ENCODE measurements at places on chromosomes 16 and 17.

DNA sequence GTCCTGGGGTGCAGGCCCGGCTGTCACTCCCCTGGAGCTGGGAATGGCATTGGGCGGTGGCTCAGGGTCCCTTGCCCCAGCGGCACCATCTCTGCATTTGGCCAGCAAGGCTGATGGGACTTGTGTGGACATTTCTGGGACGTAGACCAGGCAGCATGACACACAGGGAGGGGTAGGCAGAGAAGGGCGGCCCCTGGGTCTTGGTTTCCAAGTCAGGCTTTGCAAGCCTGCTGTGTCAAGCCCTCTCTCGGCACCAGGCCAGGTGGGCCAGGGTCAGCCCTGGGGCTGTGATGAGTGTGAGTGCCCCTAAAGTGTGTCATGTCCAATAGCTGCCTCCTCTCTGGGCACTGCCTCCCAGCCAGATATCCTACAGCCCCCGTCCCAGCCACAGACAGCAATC, 335.2 kb downstream of the SEC14L1 start:
- DNase-seq, result no peak

GRCh38 chr17:21374441-21375161, 1.6 kb upstream of the KCNJ12 start:
- DNase-seq, result no peak

GRCh38 chr17:27879987-27880608, 13.1 kb downstream of the LYRM9 start:
- DNase-seq, result peak; percentile 60

DNA sequence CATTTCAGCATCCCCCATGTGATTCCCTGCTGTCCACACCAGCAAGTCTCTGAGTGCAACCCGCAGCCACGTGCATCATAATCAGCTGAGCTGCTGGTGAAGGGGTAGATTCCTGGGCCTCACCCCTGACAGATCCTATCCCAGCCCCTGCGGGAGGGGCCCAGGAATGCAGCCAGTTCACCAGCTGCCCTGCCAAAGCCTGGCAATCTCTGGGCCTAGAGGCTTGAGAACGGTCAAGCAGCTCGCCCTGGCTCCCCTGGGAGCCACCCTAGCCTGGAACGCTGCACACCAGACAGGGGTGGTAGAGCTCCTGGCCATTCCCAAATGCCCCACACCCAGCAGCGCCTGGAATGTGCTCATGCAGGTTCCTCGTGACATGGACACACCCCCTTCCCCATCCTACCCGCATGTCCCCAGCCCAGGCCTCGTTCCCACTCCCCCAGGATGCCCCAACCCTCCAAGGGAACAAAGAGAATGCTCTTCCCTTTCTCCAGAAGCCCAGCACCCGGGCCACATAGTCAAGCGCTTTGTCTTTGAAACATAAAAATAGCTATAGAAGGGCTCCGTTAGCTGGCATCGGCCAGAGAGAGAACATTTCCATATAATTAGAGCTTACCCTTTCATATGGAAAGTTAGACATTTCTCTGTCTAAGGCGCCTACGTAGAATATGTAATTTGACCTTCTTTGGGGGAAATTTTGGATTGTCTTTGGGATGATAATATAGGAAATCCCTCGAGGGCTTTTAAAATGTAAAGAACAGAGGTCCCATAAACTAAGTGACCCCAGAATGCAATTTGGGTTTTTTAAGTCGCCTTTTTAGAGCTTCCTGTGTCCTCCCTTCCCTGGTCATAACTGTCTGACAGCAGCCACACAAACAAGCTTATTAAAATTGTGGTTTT, 3.4 kb downstream of the CEP295NL start:
- peak; percentile 25 for DNase-seq

DNA sequence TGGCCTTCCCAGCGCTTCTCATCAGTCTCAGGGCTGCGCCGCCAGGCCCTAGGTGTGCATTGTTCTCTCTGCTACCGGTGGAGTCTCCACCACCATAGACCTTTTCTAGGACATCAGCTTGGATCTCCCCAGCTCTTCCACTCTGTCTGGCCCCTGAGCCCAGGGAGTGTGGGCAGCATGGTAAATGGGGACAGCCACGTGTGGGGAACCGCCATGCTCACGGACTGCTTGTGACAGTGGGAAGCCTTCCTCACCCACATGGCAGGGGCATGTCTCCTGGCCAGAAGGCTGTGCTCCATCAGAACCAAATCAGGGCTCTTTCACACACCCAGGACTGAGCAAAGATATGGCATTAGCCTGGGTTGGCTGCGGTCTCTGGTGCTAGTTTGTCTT, 51.3 kb downstream of the TNFRSF13B start:
- DNase-seq, result no peak

DNA sequence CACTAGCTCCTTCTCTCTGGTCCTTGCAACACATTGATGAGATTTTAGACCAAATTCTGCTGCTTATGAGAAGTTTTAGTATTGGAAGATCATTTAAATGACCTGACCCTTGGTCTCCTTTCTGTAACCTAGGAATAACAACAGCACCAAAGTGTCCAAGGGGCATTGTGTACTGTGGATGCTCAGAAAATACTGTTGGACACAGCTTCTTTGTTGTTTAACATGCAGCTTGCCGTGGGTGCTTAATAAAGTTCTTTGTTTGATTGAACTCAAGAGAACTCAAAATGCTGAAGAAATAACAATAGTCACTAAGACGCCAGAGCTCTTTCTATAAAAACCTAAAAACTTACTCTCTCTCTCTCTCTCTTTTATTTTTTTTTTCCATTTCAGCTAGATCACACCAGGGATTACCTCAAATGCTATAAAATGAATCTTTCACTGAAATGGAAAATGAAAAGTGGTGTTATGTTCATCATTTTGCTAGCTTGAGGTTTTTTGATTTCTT, 548.9 kb upstream of the CDH8 start:
- no peak for DNase-seq

GRCh38 chr17:76574166-76574565, 11.5 kb downstream of the ST6GALNAC2 start:
- DNase-seq, result no peak

GRCh38 chr17:76049836-76050537, 22.3 kb downstream of the SRP68 start:
- no peak for DNase-seq

- DNase-seq, result no peak
These were observed 111.2 kb upstream of the NLRP1 start for GRCh38 chr17:5695480-5695879.

GRCh38 chr17:3007651-3008121, 55.7 kb downstream of the OR1D5 start:
- no peak for DNase-seq

- no peak for DNase-seq
These were observed 808 bp upstream of the BAHCC1 start for GRCh38 chr17:81394377-81394920.

DNA sequence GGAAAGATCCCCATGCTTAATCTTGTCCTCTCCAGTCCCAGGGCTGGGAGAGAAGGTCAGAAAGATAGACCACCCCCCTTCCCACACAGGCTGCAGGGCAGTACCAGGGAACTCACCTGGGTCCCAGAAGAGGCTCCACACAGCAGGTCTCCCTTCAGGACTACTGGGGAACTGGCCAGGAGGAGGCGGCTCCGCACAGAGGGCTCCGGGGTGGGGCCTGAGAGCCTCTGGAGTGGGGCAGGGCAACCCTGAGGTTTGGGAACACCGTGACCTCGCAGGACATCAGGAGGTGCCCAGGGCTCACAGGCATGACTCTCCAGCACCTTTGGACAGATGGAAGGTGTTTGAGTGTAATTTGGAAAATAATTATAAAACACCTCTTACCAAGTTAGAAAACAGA, 11.0 kb downstream of the ABCA3 start:
- no peak for DNase-seq

DNA sequence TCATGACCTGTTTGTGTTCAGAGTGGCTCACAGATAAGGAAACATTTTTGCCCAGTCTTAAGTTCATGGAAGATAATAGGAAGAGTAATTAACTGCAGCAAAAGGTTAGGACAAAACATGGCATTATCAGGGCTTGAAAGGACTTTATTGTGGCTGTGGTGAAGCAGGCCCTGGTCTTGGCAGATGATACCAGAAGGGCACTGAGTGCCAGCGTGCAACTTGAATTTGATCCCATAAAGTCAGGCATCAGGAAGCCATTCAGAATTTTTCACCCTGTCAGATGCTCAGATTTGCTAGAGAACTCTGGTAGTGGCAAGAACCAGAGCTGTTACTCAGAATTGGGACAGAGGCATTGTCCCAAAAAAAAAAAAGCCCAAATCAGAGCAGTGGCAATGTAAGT, 11.2 kb upstream of the COG7 start:
- DNase-seq, result no peak

DNA sequence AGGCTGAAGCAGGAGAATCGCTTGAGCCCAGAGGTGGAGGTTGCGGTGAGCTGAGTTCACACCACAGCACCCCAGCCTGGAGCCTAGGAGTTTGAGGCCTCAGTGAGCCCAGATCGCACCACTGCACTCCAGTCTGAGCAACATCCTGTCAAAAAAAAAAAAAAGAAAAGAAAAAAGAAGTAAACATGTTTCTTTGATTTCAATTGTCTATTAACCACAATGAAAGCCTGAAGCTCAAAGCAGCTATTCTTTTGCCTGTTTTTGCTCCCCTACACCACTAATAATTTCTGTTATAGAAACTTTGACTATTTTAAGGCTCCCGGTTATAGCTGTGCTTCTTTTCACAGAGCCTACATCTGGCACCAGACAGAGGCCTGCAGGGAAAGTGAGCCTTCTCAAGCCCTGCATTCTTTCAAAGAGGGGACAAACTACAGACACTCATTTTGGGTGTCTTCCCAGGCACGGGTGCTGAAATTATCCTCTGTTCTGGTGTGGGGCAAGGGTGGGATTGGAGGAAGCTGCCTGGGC, 14.2 kb upstream of the SLC52A1 start:
- no peak for DNase-seq

- DNase-seq, result no peak
These were observed 136.5 kb downstream of the CMIP start for GRCh38 chr16:81581107-81581506.

- DNase-seq, result no peak
These were observed 23.9 kb downstream of the HIGD1B start for GRCh38 chr17:44871556-44871955.

GRCh38 chr17:12964840-12965239, 53.0 kb downstream of the ELAC2 start:
- no peak for DNase-seq

GRCh38 chr17:82781894-82782274, 30.0 kb downstream of the TBCD start:
- peak; percentile 69 for DNase-seq

- DNase-seq, result no peak
These were observed 3.0 kb downstream of the ICAM2 start for GRCh38 chr17:64017381-64017980.

DNA sequence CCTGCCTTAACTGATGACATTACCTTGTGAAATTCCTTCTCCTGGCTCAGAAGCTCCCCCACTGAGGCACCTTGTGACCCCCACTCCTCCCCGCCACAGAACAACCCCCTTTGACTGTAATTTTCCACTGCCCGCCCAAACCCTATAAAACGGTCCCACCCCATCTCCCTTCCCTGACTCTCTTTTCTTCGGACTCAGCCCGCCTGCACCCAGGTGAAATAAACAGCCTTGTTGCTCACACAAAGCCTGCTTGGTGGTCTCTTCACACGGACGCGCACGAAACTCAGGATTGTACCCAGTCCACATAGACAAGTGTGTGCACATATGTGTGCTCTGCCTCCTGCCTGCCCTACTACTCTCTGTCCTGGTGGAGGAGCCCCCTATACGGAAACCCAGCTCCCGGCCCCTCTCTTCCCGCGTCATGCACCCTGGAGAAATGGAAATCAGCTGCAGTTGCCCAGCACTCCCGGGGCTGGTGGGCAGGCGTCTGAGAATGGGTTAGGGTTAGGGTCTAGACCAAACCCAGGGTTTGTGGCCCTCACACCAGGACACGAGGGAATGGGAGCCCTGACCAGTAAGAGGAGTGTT, 2.4 kb upstream of the RHBDF1 start:
- no peak for DNase-seq

DNA sequence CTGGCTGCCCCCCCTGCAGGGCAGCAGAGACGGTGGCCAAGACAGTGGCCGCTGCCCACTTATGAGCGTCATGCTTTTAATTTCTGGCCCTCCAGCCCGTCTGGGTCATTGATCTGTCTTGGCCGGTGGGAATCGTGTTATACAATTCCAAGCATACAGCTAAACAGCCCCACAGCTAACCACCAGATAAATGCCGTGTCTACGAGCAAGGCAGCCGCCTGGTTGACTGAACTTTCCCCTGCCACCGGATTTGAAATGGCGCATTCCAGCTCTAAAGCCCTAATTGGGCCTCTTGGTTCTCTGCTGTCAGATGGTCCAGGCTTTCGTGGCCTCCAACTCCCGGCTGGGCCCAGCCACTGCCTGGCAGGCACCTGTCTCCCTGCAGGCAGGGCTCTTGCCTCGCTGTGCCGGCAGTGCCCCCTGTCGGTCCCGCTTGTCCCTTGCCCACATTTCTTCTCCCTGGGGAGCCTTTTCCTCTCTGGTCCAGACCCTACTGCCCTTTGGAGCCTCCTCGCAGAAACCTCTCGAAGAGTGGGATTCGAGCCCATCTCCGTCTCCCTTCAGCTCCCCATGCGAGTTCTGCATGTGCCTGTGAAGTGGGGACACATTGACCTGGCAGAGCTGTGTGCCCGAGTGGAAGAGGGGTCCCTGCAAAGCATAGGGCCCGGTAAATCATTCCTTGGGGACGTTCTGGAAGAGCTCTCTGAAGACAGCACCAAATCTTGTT, 1.8 kb upstream of the RBFOX3 start:
- DNase-seq, result peak; percentile 14

DNA sequence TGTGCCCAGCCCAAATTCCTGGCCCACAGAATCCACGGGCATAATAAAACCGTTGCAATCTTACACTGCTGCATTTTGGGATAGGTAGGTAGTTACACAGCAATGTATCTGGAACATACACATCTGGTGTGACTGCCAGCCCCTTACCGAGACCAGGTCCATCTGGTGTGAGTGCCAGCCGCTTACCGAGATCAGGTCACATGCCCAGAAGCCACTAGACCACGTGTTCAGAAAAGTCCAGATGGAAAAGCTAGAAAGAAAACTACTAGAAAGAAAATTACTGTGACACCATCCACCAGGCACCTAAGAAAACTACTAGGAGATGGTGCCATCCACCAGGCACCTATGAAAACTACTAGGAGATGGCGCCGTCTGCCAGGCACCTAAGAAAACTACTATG, 19.4 kb downstream of the PIK3R5 start:
- no peak for DNase-seq

- DNase-seq, result no peak
These were observed 290.6 kb upstream of the CCL2 start for GRCh38 chr17:33964344-33964979.

GRCh38 chr17:61970030-61970429, 42.2 kb upstream of the INTS2 start:
- no peak for DNase-seq

GRCh38 chr17:31397256-31397939, 5.9 kb downstream of the RAB11FIP4 start:
- DNase-seq, result no peak

Measured in fibroblast of skin of scalp (primary cell).